ENCODE measurements at places on chromosomes 3 and 15. TPM values are rescaled to one million over a fixed set of nuclear protein-coding genes. Genes with fewer than 3 reads are reported as not detected.
A peak's percentile ranks its signal among the peaks of the same experiment; 100 is the strongest.

The CX3CR1 gene
- polyA plus RNA-seq = 2.8 TPM

The NOX5 gene
- 0.16 TPM for polyA plus RNA-seq

The STRIT1 gene
- polyA plus RNA-seq = 0.97 TPM

The SMCO1 gene
- polyA plus RNA-seq = not detected

DNA sequence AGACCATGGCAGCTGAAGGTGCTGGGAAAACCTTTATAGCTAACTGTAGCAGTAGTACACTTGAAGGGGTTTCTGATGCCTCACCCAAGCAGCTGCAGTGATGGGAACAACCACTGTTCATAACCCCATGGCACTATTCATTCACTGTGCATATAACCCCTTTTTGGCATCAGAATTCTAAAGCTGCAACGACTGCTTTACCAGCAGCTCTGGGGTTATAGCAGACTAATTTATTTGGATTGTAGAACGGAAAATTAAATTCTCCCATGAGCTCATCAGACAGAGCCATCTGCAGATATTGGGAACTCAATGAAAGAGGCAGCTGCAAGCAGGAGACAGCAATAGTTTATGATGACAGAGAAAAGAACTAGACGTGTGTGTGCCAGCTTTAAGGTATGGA, 28.6 kb downstream of the TFDP2 start:
- no peak overlapping the region for H3K27ac ChIP-seq
- H3K36me3 ChIP-seq = no peaks in the 10 kb centered on the region
- DNase-seq = no peak

- peaks cover 35% of the 10 kb centered on the region for H3K36me3 ChIP-seq
- no peaks in the 10 kb centered on the region for H3K27me3 ChIP-seq
- H3K27ac ChIP-seq = peak overlapping the region; percentile 32
- DNase-seq = peak; percentile 42
These were observed 59.3 kb upstream of the LMOD3 start for GRCh38 chr3:69181592-69182211.

DNA sequence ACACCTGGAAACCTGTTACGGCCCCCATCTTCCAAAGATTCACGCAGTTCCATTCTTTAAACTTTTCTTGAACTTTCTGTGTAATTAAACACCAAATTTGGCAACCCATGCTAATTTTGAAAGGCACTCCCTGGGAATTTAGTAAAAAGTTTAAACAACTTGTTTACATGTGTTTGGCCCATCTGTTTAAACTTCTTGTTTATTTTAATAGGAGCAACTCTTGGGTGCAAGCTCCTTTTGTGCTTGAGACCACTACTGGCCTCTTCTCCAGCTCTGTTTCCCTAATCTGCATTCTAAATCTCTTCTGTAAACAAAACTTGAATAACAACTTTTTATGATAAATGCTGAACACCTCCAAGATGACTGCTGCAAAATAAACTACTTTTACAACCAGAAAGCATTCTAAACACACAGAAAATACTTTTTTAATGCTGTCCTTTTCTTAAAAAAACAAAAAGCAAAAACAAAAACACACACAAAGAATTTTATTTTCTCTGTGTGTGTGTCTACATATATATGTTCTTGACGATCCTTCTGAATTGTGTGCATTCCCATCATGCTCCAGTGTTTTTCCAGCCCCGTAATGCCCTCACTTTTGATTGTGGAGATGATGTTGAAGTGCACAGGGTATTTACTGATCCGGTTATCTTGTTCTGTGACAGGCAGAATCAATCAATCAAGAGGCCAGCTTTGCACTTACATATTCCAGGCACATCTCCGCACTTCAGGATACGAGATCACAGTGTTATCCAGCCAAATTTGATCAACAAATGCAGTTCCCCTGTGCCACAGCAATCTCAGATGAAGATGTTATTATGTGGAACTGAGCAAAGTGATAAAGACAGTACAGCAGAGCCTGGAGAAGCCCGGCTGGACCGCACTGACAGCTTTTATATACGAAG, 416.9 kb downstream of the FOXP1 start:
- H3K27ac ChIP-seq = no peak overlapping the region
- no peaks in the 10 kb centered on the region for H3K4me1 ChIP-seq
- no peak for DNase-seq
- no peaks in the 10 kb centered on the region for H3K27me3 ChIP-seq
- H3K36me3 ChIP-seq = peaks cover 11% of the 10 kb centered on the region
- H3K4me3 ChIP-seq = no peak overlapping the region

GRCh38 chr3:195558602-195559001, 15.5 kb upstream of the PPP1R2 start:
- H3K36me3 ChIP-seq = no peaks in the 10 kb centered on the region
- H3K27ac ChIP-seq = peak overlapping the region; percentile 81
- peak; percentile 90 for DNase-seq
- H3K4me3 ChIP-seq = no peak overlapping the region
- no peaks in the 10 kb centered on the region for H3K27me3 ChIP-seq

DNA sequence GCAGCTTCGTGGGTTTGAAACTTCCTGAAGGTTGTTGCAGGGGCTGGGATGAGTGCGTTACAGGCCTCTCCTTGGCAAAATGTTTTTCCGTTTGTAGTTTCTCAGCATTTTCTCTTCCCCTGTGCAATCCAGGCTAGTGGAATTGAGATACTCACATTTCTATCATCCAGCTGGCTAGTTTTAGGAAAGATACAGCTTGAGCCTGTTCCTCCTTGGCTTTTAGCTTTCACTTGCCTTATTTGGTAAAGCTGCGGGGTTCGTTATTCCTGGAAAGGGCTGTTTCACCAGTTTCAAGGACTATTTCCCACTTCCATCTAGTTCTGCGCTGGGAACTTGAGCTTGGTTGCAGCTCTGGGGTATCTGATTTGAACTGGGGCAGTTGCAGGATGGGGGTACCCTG, 90.3 kb downstream of the ITPR1 start:
- no peak for DNase-seq
- H3K27me3 ChIP-seq = peaks cover 2% of the 10 kb centered on the region
- H3K36me3 ChIP-seq = no peaks in the 10 kb centered on the region
- no peaks in the 10 kb centered on the region for H3K4me1 ChIP-seq
- H3K27ac ChIP-seq = peak overlapping the region; percentile 65

DNA sequence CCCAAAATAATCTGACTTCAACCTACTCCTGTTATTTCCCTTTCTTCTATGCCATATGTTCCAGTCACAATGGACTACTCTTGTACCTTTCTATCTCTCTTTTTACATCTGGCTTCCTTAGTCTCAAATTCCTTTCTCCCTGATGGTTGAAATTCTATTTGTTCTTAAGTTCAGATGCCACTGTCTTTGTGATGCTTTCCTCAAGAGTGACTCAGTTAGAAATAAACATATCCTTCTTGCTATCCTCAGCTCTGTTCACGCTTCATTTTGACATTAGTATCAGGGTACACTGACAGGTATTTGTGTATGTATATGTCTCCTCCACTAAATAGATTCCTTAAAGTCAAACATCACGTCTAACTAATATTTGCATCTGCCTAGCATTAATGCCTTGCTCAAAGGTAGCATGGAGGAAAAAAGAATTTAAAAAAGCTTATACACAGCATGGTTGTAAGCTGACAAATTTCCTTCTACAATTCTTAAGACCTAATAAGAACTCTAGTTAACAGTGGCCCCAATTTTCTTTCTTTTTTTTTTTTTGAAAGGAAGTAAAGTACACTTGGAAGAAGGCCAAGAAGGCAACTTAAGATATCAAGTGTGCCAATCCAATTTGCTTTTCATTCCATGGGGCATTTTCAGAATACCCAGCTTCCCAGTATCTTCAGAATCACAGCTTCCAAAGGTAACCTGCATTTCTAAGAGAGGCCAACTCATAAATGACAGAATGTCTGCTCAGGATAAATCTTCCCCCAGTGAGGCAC, 58.0 kb downstream of the CHAC1 start:
- H3K27ac ChIP-seq = peak overlapping the region; percentile 63
- no peak overlapping the region for H3K4me3 ChIP-seq
- peaks cover 21% of the 10 kb centered on the region for H3K4me1 ChIP-seq
- H3K36me3 ChIP-seq = peaks cover 18% of the 10 kb centered on the region
- DNase-seq = peak; percentile 47
- H3K27me3 ChIP-seq = no peaks in the 10 kb centered on the region

GRCh38 chr15:53875711-53876110, 102.5 kb upstream of the UNC13C start:
- no peaks in the 10 kb centered on the region for H3K4me1 ChIP-seq
- no peaks in the 10 kb centered on the region for H3K27me3 ChIP-seq
- DNase-seq = no peak
- H3K36me3 ChIP-seq = no peaks in the 10 kb centered on the region
- H3K27ac ChIP-seq = no peak overlapping the region

GRCh38 chr3:132615881-132616280, 18.8 kb downstream of the ACKR4 start:
- H3K27ac ChIP-seq = no peak overlapping the region
- H3K27me3 ChIP-seq = no peaks in the 10 kb centered on the region
- no peak overlapping the region for H3K4me3 ChIP-seq
- H3K36me3 ChIP-seq = peaks cover 8% of the 10 kb centered on the region

- no peak overlapping the region for H3K27ac ChIP-seq
- H3K27me3 ChIP-seq = no peaks in the 10 kb centered on the region
- H3K4me1 ChIP-seq = no peaks in the 10 kb centered on the region
These were observed 45.3 kb downstream of the ATP13A5 start for GRCh38 chr3:193333229-193333628.

GRCh38 chr3:171044384-171044783, 17.9 kb upstream of the SLC2A2 start:
- H3K36me3 ChIP-seq = no peaks in the 10 kb centered on the region
- H3K4me1 ChIP-seq = peaks cover 16% of the 10 kb centered on the region
- H3K27ac ChIP-seq = no peak overlapping the region
- no peak overlapping the region for H3K4me3 ChIP-seq
- H3K27me3 ChIP-seq = no peaks in the 10 kb centered on the region

- no peak for DNase-seq
- no peak overlapping the region for H3K27ac ChIP-seq
- no peaks in the 10 kb centered on the region for H3K27me3 ChIP-seq
- H3K4me3 ChIP-seq = no peak overlapping the region
- H3K4me1 ChIP-seq = no peaks in the 10 kb centered on the region
- H3K36me3 ChIP-seq = peaks cover 14% of the 10 kb centered on the region
These were observed 34.6 kb downstream of the PDCD10 start for GRCh38 chr3:167700046-167700445.

- H3K27me3 ChIP-seq = no peaks in the 10 kb centered on the region
- H3K36me3 ChIP-seq = no peaks in the 10 kb centered on the region
- peak; percentile 23 for DNase-seq
- peaks cover 6% of the 10 kb centered on the region for H3K4me1 ChIP-seq
- H3K4me3 ChIP-seq = no peak overlapping the region
These were observed 40.4 kb upstream of the LIMD1 start for GRCh38 chr3:45554006-45554666.

DNA sequence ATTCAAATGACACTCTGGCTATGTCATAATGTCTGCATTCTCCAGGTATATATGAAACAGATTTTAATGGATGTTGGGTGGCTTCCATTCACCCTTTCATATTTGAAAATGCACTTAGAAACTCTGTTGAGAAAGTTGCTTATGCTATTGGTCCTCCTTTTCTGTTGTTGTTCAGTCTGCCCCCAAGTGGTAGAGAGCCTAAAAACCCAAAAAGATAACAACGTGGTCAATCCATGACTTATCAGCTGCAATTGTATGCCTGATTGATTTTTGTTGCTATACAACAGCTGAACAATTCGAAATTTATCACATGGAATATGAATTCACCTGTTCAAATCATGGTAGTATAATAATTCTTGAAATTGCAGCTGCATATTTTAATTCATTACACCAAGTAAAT, 279.8 kb downstream of the ROBO2 start:
- no peaks in the 10 kb centered on the region for H3K36me3 ChIP-seq
- H3K27ac ChIP-seq = no peak overlapping the region
- no peaks in the 10 kb centered on the region for H3K4me1 ChIP-seq
- no peak for DNase-seq
- no peaks in the 10 kb centered on the region for H3K27me3 ChIP-seq
- H3K4me3 ChIP-seq = no peak overlapping the region

- no peaks in the 10 kb centered on the region for H3K27me3 ChIP-seq
- no peak overlapping the region for H3K27ac ChIP-seq
- DNase-seq = no peak
- no peaks in the 10 kb centered on the region for H3K36me3 ChIP-seq
These were observed 329.9 kb downstream of the ZNF385D start for GRCh38 chr3:21421096-21421495.

DNA sequence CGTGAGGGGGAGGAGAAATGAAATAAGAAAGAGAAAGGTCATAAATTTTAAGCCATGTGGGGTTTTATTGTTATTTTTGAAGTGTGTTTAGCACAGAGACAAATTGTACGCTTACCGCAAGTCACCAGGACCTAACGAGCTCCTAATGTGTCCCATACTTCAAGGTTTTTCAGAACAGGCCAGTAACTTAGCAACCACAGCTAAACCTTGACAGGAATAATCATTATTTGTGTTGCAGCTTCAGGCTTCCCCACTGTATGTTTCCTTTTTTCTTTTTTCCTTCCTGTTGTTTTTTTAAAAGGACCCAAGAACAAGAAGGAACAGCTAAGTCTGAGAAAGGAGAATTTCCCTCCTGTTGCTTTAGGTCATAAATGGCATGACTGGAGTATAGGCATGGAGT, 160.8 kb downstream of the TUSC7 start:
- H3K4me1 ChIP-seq = no peaks in the 10 kb centered on the region
- H3K27me3 ChIP-seq = no peaks in the 10 kb centered on the region
- H3K27ac ChIP-seq = no peak overlapping the region
- H3K4me3 ChIP-seq = no peak overlapping the region

- no peaks in the 10 kb centered on the region for H3K36me3 ChIP-seq
- no peak for DNase-seq
- H3K27ac ChIP-seq = no peak overlapping the region
- peaks cover under 1% of the 10 kb centered on the region for H3K4me1 ChIP-seq
- peaks cover 98% of the 10 kb centered on the region for H3K27me3 ChIP-seq
These were observed 10.0 kb downstream of the GATA2 start for GRCh38 chr3:128482666-128483656.

GRCh38 chr3:189282741-189283140, 111.0 kb downstream of the TPRG1 start:
- no peak overlapping the region for H3K27ac ChIP-seq
- H3K4me3 ChIP-seq = no peak overlapping the region
- no peaks in the 10 kb centered on the region for H3K4me1 ChIP-seq

GRCh38 chr15:67980773-67981685, 73.1 kb upstream of the PIAS1 start:
- no peak overlapping the region for H3K4me3 ChIP-seq
- H3K4me1 ChIP-seq = no peaks in the 10 kb centered on the region
- no peaks in the 10 kb centered on the region for H3K27me3 ChIP-seq
- H3K36me3 ChIP-seq = no peaks in the 10 kb centered on the region

DNA sequence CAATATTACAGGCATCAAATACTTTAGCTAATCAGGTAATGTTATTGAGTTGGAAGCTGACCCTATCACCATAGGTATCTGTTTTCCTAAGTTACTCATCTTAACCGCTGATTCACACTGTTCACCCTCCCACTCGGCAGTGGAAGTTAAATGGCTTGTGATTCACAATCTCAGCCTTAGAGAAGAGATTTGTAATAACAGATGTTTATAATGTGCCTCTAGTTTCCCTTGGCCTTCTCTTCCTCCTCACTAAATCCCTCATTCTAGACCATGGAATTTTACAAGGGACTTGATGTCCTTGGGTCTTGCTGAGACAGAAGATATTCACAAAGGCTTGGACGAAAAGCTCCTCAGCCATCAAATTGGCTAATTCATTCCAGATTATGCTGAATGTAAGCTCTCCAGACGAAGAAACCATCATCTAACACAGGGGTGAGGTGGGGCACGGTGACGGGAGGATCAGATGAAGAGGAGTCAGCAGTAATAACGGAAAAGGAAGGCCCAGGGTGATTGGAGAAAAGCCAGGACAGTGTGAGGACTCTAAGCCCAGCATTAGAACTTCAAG, 931.7 kb downstream of the MCTP2 start:
- H3K4me3 ChIP-seq = no peak overlapping the region
- DNase-seq = no peak
- no peaks in the 10 kb centered on the region for H3K36me3 ChIP-seq
- H3K27ac ChIP-seq = no peak overlapping the region
- no peaks in the 10 kb centered on the region for H3K27me3 ChIP-seq

Measured in large intestine (tissue), 12 donors.